ENCODE measurements at places on chromosomes 4 and X.
A peak's percentile ranks its signal among the peaks of the same experiment; 100 is the strongest.

DNA sequence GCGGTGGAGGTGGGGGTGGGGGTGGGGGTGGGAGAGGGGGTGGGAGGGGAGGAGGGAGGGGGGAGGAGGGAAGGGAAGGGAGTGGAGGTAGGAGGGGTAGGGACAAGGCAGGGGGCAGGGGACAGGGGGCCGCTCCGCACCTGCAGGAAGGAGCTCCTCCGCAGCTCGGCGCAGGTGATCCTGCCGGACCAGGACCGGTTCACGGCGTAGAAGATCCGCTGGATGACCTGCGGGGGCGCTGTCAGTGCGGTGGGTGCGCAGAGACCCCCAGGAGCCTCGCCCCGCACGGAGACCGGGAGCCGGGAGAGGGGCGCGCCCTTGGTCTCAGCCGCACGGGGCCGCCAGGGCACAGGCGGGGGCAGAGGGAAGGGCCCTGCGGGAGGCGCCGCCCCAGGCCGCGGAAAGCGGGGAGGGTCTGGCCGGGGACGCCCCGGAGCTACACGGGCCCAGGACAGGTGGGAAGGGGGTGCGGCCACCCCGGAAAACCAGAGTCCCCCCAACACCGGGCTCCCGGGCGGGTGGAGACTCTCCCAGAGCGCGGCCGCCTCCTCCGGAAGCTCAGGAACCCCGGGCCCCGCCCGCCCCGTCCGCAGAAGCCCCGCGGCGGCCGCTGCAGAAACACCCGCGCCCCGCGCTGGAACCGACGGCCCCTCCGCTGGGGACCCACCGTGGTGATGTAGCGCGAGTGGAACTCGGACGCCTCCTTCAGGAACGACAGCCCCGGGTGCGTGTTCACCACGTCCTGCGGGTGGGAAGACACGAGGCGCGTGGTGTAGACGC, 27.6 kb upstream of the GTPBP6 start:
- DNase-seq = no peak

DNA sequence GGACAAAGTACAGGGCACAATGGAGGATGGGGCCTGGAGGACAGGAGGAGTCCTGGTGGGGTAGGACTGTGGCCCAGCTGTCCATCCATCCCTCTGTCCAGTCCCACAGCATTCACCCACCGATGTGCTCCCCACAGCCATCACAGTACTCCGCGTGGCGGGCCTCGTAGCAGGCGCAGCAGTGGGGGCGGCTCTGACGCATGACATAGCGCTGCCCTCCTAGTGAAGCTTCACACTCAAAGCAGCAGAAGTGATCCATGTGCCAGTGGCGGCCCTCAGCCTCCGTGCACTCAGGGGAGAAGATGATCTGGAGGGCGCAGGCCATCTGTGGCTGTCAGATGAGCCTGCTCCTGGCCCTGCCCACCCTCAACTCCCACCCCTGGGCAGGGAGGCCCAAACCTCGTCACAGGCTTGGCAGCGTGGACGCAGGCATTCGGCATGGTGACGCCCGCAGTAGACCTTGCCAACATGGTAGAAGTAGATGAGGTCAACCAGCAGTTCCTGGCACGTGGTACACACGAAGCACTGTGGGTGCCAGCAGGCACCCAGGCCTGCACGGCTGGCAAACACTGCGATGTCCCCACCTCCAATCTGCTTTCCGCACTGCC, 6.3 kb downstream of the PLP2 start:
- no peak for DNase-seq

- DNase-seq = no peak
Measured at GRCh38 chrX:106023947-106024346, 14.6 kb downstream of the SERPINA7 start.

DNA sequence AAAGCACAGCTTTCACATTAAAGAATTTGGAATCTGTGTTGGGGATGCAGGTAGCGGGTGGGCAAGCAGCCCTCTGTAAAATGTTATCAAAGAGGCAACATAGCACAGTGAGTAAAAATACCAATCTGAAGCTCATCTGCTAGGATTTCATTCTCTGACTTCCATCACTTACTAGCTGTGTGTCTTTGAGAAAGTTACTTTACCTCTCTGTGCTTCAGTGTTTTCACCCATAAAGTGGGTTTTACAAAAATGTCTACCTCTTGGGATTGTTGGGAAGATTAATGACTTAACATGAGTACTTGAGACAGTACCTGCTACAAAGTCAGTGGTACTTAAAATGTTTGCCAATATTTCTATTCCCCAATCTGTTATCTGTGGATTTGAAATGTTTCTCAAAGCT, 7.9 kb upstream of the DCUN1D4 start:
- DNase-seq = no peak

DNA sequence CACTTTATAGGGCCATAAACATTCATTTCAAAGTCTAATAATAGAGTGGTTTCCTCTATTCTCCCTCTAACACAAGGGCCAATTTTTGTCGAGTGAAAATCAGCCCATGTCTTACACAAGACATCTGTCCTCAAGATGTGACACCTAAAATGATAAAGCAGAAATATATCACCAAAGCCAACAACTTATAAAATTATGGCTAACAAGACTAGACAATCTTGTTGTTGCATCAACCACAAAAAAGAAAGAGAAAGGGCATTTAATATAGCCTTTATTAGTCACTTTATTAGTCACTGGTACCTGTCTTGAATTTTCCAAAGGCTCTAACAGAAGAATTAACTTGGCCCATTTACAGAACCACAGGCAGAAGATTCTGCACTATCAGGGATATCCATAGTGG, 161.6 kb downstream of the SMIM20 start:
- DNase-seq = no peak

DNA sequence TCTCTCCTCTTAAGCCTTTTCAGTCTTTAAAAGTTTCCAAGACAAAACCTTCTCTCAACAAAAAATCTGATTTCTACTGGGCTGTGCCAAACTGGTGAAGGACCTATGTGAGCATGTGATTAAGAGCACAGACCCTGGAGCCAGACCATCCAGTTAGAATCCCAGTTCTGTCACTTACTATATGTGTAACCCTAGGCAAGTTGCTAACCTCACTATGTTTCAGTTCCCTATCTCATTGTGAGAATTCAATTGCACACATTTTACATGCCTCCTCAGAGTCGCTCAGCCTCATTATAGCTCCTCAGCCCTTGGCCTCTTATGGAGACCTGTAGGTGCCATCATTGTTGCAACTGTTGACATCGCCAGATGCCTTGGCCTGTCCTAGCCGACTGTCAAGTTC, 54.1 kb upstream of the VEGFD start:
- no peak for DNase-seq

DNA sequence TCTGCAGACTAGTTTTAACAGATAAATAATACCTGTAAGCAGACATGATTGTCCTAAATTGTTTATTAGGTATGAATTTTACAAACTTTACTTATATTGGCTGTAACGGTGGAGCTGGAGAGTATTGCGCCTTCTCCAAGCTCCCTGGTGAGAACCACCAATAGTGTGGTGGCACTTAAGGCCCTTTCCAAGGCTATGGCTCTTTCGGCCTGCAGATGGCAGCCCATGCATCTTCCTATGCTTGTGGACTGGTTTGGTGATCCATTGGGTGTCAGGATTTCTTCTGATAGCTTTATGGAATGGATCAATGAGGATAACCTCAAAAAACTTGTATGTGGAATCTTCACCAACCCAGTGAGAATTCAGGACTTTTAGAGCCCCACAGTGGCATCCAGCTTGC, 7.8 kb downstream of the LARP1B start:
- peak; percentile 46 for DNase-seq

- DNase-seq = no peak
Measured at GRCh38 chr4:74291471-74291870, 16.8 kb upstream of the EPGN start.

GRCh38 chr4:132169660-132170059, 979.4 kb upstream of the PCDH10 start:
- DNase-seq = no peak

- DNase-seq = no peak
Measured at GRCh38 chrX:9087271-9088040, 53.5 kb upstream of the FAM9B start.

GRCh38 chrX:134908356-134908755, 82.4 kb upstream of the SMIM10 start:
- no peak for DNase-seq

DNA sequence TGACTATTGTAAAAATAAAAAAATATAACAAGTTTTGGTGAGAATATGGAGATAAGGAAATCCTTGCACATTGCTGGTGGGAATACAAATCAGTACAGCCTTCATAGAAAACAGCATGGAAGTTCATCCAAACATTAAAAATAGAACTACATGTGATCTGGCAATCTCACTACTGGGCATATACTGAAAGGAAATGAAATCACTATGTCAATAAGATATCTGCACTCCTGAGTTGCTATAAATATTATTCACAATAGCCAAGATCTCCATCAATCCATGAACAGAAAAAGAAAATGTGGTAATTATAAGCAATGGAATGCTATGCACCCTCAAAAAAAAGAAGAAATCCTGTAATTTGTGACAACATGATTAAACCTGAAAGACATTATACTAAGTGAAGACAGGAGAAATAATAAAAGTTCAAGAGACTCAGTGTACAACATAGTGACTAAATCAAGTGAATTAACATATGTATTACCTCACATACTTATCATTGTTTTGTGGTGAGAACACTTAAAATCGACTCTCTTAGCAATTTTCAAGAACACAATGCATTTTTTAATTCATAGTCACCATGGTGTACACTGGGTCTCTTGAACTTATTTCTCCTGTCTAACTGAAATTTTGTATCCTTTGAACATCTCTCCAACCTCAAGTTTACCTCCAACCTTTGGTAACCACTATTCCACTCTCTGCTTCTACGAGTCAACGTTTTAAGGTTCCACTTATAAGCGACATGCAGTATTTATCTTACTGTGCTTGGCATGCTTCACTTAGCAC, 1703.7 kb upstream of the AGA start:
- DNase-seq = no peak

DNA sequence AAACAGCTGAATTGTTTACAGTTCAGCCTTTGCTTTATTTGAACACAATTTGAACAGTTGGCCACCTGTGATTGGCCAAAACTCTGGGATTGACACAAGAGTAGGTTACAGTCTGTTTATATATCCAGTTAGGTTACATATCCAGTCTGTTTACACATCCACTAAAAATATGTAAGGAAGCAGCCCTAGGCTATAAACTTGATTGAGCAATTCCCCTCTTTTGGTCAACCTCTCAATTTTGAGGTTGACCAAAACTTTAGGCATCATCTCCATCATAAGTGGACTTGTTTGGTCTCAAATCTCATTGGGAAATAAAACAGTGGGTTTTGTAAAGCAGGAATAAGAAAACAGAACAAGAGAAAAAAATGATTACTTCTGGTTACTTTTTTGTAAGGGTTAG, 190.8 kb downstream of the SPATA18 start:
- no peak for DNase-seq

GRCh38 chr4:37054531-37055077, 189.9 kb upstream of the NWD2 start:
- DNase-seq = no peak

DNA sequence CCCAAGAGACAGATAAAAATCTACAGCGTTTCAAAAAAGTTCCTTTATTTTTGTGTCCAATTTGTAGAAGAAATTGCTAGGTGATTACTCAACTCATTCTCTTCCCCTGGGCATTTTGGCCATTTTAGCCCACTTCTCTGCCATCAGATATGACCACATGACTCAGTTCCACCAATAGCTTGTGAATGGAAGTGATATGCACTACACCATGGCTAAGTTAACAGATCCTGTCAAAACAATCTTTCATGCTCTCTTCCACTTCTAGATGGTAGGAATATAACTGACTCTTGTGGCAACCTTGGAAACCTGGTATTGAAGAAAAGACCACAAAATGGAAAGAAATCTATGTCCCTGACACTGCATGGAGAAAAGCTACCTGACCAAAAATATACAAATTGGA, 26.2 kb upstream of the FREM3 start:
- no peak for DNase-seq

- DNase-seq = no peak
Measured at GRCh38 chrX:134377537-134377936, 82.4 kb upstream of the HPRT1 start.

GRCh38 chr4:139027776-139028175, 12.2 kb downstream of the NOCT start:
- DNase-seq = no peak

DNA sequence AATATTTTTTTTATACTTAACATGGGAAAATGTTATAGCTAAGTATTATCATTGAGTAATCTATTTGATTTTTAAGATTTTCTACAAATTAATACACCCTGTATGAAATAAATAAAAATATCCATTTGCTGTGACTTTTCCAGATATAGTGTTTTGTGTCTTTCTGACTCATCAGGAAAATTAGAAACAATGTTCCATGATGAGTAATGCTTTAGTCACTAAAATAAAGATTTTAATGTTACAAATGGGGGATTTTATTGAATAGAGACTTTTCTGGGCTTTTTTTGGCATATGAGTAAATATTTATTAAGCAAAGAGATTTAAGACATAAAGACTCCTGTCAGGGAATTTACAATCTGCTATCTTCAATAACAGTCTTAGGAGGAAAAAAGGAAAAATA, 279.2 kb upstream of the NOCT start:
- no peak for DNase-seq

GRCh38 chrX:54076903-54077302, 32.6 kb upstream of the PHF8 start:
- DNase-seq = no peak

GRCh38 chr4:40948014-40948413, 198.3 kb downstream of the NSUN7 start:
- DNase-seq = no peak

- DNase-seq = no peak
Measured at GRCh38 chr4:107618656-107619055, 101.4 kb downstream of the PAPSS1 start.

DNA sequence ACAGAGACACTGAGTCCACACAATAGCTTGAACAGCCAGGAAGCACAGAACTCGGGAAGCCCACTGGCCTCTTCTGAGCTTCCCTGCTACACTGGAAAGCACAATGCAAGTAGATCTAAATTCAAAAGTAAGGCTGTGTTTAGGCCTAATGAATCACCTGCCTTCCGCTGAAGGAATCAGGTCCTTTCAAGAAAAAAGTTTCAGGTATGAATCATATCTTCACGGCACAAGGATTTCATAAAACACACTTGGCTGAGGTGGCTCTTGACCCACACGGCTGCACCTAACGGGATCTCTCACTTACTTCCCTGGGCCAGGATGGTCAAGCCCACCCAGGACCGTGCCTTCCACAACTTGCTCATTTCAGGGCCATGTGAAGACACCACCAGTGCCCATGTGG, 59.3 kb downstream of the IRF2 start:
- no peak for DNase-seq

DNA sequence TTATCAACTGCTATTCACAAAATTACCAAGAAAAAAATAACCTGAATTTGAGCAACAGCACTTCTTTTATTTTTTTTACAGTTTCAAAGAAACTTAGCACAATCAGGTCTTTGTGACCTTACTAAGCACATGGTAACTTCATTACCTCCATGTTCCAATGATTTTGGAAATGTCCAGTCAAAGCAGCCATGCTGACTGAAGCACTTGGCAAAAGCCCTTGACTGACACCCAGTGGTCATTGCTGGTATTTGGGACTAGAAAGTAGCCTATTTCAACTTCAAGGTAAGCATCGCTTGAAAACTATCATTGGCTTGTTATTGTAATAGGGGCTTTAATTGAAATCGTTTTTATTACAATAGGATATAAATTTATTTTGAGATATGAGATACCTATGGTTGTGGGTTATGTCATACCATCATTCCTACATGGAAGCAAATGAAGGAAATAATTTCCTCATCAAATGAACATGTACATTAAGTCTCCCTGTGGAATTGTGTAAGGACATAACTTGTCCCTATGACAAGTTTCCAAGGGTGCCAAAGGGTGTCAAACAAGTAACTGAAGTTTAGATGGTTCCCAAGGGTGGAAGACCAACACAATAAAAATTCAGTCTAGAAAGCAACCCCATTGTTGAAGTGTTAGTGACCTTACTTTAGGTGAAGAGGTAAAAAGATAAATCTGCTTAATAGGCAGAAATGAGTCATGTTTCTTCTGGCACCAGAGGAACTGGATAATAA, 15.2 kb upstream of the ANXA10 start:
- peak; percentile 64 for DNase-seq

Data from activated CD8-positive, alpha-beta memory T cell treated with anti-CD3 and anti-CD28 coated beads, Interleukin-2, amount 50 U/mL, for 48 hours (primary cell).